ENCODE measurements at places on chromosomes 6 and 20.

GRCh38 chr6:132978685-132979084 is 164.3 kb downstream of the RPS12 start:
- DNase-seq, result no peak

DNA sequence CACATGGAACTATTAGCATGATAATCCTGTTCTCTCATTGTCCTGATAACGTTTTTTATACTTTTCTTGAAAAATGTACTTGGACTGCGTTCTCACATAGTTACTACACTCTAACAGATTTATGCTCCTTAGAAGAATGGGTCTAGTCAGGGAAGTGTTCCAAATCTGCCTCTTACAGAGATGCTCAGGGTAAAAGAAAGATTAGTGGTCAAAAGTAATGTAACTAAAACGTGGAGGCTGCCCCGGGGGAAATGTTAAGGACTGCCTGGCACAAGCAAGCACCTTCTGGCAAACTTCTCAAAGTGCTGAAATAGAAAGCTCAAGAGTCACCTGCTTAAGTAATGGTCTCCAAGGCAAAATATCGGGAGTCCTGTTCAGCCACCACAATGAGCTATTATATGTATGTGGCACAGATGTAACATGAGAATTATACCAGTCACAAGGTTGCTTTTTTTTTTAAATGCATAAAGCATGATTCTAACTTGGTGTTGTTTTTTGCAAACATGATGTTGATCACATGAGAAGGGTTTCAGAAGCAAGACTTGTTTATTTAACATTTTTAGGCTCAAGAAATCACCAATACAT is 244.5 kb upstream of the JARID2 start:
- DNase-seq, result no peak

GRCh38 chr6:3743541-3743940 is 8.0 kb downstream of the PXDC1 start:
- DNase-seq, result no peak

GRCh38 chr6:72789145-72789544 is 167.3 kb downstream of the KCNQ5 start:
- DNase-seq, result no peak

DNA sequence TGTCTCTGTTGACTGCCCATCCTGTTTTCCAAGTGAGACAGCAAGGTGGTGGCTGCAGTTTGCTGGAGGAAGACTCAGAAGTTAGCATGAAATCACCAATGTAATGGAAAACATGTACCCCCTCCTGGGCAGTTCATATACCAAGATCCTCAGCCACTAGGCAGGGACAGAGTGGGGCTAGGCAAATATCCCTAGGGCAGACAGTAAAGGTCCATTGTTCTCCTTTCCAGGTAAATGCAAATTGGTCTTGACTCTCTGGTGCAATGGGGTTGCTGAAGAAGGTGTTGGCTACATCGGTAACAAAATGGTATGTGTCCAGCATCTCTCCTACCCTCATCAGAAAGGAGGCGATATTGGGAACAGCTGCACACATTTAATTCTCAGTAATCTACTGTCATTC is 233.6 kb upstream of the SOX4 start:
- no peak for DNase-seq

All from amygdala (tissue), 56 donors.